ENCODE measurements at places on chromosomes 4 and X.

DNA sequence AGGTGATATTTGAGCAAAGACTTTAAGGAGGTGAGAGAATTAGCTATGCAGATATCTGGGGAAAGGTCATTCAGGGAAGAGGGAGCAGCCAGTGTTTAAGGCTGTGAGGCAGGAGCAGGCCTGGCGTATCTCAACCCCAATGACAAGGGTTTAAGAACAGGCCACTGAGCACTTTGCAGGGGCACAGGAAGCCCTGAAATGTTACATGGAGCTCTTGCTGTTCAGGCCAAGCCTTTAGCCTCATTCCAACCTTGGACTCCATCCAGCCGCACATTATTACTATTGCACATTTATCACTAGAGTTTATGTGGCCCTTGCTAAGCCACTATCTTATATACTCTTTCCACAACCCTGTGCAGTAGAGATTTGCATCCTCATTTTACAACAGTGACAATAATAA is 114.0 kb downstream of the EFNB1 start:
- DNase-seq: no peak

GRCh38 chr4:24979554-24979953 is 51.2 kb downstream of the LGI2 start:
- DNase-seq: peak; percentile 85

- no peak for DNase-seq
These were observed 1194.6 kb downstream of the ADGRL3 start for GRCh38 chr4:62394766-62395165.

- no peak for DNase-seq
These were observed 508.7 kb upstream of the DIPK2B start for GRCh38 chrX:45709381-45709780.

- no peak for DNase-seq
These were observed 597.8 kb downstream of the BCOR start for GRCh38 chrX:39499996-39500395.

- DNase-seq: no peak
These were observed 47.0 kb upstream of the MID1IP1 start for GRCh38 chrX:38754102-38754790.

DNA sequence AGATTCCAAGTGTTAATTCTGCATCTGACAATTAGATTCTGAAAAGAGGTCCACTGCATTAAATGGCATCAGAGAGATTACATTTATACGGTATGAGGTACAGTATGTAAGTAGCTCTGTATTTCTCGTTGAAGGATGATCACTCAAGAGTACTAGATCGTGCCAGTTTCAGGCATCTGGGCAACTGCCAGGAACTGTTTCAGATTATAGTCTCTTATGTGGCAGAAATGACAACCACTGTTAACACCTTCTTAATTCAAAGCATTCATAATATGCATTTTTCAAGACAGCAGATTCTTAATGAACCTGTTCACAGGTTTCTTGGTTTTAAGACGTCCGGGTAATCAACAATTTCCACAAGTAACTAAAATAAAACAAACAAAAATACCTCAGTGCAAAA is 1.6 kb downstream of the ANKRD50 start:
- no peak for DNase-seq
